ENCODE measurements at places on chromosomes 5 and 9.

GRCh38 chr5:170100066-170100943 is 5.4 kb upstream of the FOXI1 start:
- peak; percentile 75 for DNase-seq

DNA sequence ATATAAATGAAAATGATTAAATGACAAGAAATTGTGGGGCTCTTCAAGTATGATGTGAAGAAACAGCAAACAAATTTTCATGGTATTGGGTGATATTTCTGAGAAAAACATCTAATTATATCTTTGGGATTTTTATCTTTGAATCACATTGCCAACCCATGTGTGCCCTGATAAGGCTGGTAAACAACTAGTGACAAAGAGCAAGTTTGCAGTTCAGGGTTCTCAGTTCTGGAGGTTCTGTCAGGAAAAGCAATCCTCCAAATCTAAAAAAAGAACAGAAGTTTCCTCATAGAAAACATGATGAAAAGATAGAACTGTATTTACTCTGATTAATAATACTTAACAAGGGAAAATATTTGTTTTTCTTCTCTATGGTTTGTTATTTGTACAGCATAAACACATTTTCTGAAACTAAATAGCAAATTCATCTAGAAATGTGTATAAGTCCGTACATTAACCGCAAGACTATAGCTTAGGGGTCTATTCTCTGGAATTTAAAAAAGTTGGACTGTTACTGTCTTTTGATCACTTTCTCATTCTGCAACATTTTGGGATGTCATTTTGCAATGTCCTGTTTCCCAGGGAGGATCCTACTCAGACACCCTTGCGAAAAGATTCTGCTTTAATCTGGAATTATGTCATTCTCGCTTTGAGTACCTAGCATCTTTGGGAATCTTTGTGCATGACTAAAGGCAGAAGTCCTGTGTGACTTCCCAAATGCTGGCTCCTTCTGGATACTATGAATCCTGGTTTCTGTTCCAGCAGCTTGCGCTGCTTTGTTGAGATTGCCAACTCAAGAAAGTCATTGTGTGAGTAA is 308.5 kb downstream of the ADGRV1 start:
- DNase-seq = no peak

DNA sequence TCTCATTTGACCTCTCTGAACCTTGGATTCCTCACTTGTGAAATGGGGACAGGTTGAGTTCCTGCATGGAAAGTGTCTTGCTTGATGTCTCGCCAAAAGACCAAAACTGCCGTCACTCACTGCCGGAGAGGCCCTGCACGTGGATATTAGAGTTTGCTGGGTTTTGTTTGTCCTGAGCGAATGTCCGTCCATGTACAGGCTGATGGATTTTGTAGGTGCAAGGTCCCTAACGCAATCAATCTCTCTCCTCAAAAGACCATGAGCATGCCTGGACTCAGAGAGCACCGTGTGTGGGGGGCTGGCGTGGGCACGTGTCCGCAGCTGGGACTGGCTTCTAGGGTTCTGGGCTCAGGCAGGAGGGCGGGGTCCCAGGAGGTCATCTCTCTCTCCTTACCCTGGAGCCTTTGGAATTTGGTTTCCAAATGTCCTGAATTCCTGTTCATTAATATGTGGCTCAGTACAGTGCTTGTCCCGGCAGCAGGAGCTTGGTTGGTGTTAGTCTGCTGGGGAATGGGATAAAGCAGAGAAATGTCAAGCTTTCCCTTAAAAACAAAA is 146.0 kb upstream of the IER5L start:
- DNase-seq = no peak

DNA sequence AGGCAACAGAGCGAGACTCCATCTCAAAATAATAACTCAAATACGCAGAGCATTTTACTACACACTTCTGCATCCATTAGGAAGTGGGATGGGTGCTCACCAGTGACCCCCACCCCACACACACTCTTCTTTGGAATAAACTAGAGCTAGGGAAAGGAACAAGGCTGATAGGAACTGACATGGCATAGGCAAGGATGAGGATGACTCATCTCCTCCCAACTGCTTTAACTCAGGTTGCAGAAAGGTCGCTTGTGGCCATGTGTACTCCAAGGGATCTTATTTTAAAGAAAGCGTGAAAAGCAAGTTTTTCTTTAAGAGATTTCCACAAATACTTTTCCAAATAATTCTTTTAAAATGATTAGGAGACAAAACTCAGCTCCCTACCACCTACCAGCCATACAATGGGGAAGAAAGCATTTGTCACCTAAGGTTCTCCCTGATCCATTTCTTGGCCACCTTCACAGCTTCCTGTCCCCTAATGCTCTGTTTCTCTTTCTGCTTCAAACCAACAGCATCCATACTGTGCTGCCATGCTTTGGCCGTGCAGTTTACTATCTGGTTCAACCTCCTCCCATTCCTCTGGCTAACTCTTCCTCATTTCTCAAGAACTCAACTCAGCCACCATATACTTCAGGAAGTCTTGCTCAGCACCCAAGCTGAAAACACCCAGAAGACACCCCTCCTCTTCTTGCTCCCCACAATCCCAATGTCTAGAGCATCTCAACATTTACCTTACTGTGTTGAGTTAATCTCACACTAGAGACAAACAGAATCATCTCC is 211.9 kb downstream of the ACTL7B start:
- DNase-seq = peak; percentile 60

GRCh38 chr5:40669606-40670390 is 9.9 kb upstream of the PTGER4 start:
- no peak for DNase-seq

- no peak for DNase-seq
Observed at GRCh38 chr5:38267372-38267771, 9.0 kb downstream of the EGFLAM start.

GRCh38 chr5:616484-617039 is 4.4 kb downstream of the CEP72 start:
- DNase-seq = no peak

DNA sequence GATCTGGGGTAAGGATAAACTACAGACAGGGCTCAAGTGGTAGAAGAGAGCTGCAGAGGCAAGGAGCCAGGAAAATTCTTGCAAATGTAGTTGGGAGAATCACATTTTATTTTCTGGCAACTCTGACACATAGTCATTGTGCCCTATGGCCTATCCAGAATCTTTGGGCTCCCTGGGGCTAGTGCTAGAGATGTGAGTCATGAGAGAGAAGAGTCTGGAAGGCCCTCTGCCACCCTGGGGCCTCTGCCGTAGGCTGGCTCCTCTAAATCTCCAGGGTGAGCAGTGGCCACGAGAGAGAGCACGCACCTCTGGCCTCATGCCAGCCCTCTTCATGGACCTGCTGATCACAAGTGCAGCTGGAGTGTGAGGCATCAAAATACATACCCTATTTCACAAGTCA is 74.3 kb upstream of the SSBP2 start:
- DNase-seq = peak; percentile 98

DNA sequence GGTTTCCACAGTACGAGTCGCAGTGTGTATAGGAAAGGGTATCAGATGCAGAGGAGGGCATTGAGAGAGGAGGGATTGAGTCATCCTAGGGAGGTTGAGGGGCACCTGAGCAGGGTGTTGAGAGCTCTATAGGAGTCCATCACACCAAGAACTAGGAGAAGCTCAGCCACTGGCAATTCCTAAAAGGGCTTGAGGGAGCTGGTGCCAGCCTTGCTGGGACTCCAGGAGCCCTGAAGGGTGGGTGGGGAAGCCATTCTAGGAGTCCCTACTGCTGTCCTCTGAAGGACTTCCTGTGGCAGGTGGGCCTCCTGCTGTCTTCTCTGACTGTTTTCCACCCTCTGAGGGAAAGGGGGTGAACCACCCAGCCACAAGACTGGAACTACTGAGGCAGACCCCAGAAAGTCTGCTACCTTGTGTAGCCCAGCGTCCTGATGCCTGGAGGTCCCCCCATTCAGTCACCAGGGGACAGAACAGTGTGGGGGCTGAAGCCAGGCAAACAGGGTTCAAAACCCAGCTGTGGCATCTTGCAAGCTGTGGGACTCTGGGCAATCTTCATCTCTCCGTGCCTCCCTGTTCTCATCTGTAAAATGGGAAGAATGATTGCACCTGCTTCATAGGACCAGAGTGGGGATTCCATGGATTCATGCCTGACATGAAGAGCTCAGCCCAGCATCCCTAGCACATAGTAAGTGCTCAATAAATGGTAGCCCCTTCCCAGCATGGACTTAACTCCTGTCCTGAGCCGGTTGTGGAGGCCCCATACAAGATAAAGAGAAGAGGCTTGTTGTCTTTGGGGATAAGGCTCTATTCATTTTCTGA is 149.5 kb downstream of the C9orf50 start:
- DNase-seq = no peak

- DNase-seq = peak; percentile 63
Observed at GRCh38 chr5:43073597-43074546, 33.8 kb upstream of the ANXA2R start.

- no peak for DNase-seq
Observed at GRCh38 chr5:120600639-120601038, 136.5 kb downstream of the PRR16 start.

GRCh38 chr5:45796959-45797553 is 100.9 kb upstream of the HCN1 start:
- DNase-seq = no peak
